RPMI7951 (cell line): ENCODE measurements at places on chromosomes 6 and 20.

DNA sequence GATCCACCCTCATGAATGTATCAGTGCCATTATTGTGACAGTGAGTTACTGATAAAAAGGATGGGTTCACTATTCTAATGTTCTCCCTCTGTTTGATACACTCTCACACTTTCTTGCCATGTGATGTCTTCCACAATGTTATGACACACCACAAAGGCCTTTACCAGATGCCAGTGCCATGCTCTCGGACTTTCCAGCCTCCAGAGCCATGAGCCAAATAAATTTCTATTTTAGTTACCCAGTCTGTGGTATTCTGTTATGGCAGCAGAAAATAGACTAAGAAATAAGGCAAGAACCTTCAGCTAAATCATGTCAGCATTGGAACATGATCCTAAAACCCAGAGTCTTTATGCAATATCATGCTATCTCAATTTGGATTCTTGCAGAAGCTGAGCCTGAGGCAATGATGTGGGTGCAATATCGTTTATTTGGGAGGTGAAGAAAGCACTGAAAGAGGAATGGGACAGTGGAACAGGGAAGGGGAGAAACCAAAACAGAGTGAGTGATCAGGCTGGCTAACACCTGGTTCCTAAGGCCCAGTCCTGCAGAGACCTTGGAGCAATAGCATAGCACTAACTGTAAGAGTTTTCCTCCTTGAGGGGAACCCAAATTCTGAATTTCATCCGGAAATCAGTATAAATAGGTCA lies 130.4 kb upstream of the LRFN2 start:
- DNase-seq: no peak

DNA sequence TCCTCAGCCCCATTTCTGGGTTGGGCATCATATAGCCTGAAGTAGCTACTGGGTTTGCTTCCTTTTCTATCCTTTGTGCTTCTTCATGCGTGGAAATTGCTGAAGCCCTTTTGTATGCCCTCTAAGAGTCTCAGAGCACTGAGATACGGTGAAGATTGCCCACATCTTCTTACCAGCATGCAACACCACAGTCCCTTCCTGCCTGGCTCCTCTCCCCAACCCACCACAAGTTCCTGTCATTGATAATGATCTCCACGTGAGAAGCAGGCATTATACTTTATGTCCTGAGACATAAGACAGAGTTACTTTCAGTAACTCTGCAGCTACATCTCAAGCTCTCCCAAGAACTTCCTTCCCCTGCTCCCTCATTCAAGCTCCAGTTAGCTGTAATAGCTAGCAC lies 15.8 kb upstream of the PLCB4 start:
- DNase-seq: peak; percentile 81

- DNase-seq: no peak
These were observed 20.0 kb upstream of the LIN28B start for GRCh38 chr6:104936766-104937535.

DNA sequence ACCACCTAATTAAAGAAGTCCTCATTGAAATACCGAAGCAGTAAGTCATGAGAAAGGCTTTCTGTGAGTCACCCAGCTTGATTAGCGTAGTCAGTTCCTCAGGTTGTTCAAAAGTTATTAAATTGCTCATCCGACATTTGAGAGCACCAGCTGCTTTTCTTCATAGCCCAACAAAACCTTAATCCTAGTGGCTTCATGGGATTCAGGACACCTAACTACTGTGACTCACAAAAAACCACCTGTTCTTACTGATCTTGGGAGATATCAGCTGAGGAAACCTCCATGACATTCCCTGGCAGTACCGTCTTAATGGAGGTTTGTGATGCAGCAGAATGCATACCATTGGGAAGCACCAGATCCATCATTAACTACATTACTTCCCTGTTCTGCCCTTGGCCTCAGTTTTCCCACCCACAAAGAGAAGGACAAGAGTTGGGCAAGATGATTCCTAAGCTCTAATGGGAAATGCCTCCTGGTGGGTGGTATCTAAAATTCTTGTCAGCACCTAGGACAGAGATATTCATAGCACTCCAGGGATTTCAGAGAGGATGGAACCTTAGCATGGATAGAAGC lies 103.8 kb downstream of the KHDC1L start:
- peak; percentile 15 for DNase-seq

- DNase-seq: no peak
These were observed 22.4 kb downstream of the STK4 start for GRCh38 chr20:44988631-44989171.

DNA sequence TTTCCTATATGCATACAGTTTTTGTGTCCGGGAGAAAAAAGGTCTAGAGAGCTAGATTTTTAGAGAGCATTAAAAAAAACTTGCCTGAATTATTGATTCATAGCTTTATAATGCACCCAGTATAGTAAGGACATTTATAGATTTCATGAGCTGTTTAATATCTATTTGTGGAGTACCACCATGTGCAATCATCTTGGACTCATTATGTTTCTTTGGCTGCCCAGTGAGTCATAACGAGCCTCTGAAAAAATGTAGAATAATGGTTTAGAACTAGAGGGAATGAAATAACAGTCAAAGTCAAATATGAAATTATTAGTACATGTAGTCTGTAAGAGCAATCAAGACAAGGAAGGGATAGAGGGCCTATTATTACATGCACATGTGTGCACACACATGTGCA lies 350.0 kb downstream of the CD83 start:
- peak; percentile 43 for DNase-seq

DNA sequence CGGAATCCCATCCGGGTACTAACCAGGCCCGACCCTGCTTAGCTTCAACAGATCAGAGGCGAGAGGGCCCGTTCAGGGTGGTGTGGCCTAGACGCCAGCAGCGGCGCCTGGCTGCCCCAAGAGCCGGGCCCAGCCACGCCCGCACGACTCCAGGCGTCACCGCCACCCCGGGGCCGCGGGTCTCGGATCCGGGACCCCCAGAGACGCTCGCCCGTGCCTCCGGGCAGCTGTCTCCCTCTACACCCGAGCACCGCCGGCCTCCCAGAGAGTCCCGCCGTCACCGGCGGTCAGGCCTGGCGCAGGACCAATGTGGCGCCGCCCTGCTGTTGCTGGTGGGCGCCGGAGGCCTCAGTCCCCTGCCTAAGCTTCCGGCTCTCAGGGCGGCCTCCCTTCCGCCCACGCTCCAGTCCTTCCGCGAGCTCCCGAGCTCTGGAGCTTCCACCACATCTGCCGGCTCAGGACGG lies 441.2 kb upstream of the DEFB115 start:
- DNase-seq: peak; percentile 60

DNA sequence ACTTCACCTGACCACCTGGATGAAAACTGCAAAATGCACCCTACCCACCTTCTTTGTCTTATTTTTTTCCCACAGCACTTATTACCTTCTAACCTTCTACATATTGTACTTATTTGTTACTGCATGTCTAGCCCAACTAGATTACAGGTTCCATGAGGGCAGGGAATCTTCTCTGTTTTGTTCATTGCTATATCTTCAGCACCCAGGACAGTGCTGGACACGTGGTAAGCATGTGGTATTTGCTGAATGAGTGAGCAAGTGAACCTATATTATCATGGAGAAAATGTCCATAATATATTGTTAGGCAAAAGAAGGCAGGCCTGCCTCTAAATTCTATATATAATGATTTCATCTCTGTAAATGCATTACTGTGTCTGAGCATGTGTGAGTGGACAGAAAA lies 107.0 kb downstream of the TRERF1 start:
- DNase-seq: no peak

GRCh38 chr20:35637276-35637675 lies 21.6 kb downstream of the SPAG4 start:
- no peak for DNase-seq

GRCh38 chr6:14775528-14775927 lies 470.3 kb upstream of the JARID2 start:
- no peak for DNase-seq

GRCh38 chr20:42531508-42531961 lies 658.2 kb downstream of the PTPRT start:
- DNase-seq: no peak

DNA sequence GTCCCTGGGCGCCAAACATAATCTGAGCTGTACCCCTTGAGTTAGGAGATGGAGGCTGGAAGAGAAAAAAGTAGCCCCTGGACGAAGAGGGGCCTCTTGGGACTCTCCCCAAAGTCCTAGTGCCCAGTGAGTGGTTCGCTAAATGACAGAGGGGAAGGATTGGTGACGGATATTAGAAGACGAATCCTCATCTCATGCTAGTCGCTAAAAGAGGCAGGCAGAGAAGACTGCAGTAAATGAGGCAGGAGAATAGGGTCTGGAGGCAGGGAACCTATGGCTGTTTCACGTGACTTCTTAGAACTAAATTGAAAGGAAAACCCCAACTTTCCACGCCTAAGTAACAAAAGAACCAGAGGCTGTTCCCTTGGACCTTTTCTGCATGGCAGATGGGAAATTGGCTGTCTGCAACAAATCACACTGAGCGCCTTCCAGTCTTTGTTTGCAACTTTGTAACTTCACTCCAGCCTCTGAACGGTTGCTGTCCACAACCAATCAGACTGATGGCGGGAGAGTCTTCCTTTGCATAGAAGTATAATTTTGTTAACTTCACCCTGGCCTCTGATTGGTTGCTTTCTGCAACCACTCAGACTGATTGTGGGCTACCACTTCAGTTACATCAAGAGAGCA lies 731 bp upstream of the RBL1 start:
- DNase-seq: peak; percentile 9

GRCh38 chr20:63359164-63359934 lies 1.8 kb downstream of the CHRNA4 start:
- DNase-seq: no peak

DNA sequence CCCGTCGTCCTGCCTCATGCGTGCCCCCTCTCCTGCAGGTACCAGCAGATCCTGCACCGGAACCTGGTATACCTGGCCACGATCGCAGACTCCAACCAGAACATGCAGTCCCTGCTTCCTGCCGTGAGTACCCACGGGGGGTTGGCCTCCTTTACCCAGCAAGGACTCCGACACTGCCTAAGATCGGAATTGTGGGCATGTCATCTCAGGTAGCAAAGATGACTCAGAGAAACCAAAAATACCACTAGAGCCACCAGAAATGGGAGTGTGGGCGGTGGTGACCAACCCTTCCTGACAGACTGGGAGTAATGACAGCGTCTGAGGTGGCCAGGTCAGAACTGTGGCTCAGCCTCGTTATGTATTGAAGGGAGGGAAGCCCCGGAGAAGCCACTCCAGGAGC lies 16.3 kb downstream of the SS18L1 start:
- DNase-seq: peak; percentile 56

DNA sequence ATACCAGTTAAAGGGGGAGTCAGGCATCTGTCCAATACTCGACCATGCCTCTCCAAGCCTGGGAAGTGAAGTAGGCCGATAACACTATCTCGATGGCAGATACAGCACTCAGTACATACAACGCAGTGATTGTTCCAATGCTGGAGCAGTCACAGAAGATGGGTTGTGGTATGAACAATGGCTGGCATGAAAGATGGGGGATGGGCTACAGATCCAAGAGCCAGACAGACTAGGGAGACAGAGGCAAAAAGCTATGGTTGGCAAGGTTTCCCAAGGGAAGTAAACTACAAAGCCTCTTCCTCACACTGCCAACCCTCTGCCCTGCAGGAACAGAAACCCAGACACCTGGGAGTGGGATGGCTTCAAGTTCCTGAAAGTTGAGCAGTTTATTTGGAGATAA lies 19.2 kb downstream of the FKBP1A start:
- DNase-seq: no peak
